ENCODE measurements at places on chromosomes 1 and 21. TPM values are rescaled to one million over a fixed set of nuclear protein-coding genes. Genes with fewer than 3 reads are reported as not detected.

The TNFRSF18 gene
- 2.2 TPM for total RNA-seq

The GNG12 gene
- total RNA-seq, result 191 TPM

The ESRRG gene
- total RNA-seq, result 1.1 TPM

The ETS2 gene
- total RNA-seq, result 171 TPM

The AMY2A gene
- total RNA-seq, result 0.76 TPM

The SEC16B gene
- 2.4 TPM for total RNA-seq

The CSRP1 gene
- total RNA-seq, result 150 TPM

The CDCA8 gene
- total RNA-seq, result 16.8 TPM

The ATP6V1G3 gene
- not detected for total RNA-seq

The COL9A2 gene
- total RNA-seq, result 4.8 TPM

Data from mucosa of descending colon (tissue), 3 donors.